DND-41 (cell line): ENCODE measurements at places on chromosomes 2 and 18.

GRCh38 chr2:85981579-85982247 lies 92.9 kb upstream of the ST3GAL5 start:
- DNase-seq: no peak

DNA sequence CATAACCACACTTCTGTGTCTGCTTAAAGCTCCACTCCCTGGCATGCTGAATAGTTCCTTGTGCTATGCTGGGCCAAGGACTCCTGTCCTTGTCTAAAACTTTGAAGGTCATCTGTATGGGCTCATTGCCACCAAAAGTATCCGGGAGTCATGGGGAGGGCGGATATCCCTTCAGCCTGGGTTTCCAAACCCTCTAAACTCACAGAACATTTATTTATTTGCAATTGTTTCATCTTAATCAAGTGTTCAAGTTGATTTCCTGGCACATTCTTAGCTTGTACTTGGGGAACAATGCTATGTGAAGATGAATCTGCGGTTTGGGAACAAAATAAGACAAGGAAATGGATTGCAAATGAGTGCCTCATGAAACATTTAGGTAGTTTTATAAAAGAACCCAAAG lies 1.8 kb downstream of the NOSTRIN start:
- DNase-seq: no peak

- DNase-seq: no peak
Observed at GRCh38 chr18:56489893-56490292, 148.5 kb downstream of the TXNL1 start.

DNA sequence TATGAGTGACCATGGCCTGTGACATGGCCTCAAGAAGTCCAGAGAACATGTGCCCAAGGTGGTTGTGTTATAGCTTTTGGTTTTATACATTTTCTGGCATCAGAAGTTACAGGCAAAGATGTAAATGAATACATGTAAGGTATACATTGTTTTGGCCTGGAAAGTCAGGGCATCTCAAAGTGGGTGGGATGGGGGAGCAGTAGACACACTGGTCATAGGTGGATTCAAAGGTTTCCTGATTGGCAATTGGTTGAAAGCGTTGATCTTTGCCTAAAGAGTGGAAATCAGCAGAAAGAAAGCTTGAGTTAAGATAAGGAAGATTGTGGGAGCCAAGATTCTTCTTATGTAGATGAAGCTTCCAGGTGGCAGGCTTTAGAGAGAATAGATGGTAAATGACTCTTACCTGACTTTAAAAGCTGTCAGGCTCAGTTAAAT lies 62.1 kb upstream of the DYNAP start:
- no peak for DNase-seq

GRCh38 chr2:8241317-8241716 lies 440.5 kb upstream of the ID2 start:
- DNase-seq: no peak

DNA sequence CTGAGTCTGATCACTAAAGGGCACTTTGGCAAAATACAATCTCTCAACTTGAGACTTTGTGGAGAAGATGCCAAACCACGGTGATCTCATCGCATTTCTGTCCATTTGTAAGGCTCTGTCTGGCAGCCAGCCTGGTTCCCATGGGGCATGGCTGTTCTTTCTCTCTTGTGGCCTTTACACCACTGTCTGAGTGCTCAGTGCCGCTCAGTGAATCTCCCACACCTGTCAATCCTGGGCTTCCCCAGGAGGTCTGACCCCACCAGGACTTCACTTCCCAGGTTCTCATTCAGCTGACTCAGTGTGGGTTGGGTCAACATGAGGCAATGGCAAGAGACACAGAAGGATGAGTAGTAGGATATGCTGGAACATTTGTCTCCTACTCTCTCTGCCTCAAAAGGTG lies 96.8 kb upstream of the TRIB2 start:
- no peak for DNase-seq

GRCh38 chr18:79523206-79523735 lies 127.5 kb downstream of the NFATC1 start:
- peak; percentile 48 for DNase-seq

- no peak for DNase-seq
Observed at GRCh38 chr2:239537633-239538356, 137.0 kb upstream of the HDAC4 start.

DNA sequence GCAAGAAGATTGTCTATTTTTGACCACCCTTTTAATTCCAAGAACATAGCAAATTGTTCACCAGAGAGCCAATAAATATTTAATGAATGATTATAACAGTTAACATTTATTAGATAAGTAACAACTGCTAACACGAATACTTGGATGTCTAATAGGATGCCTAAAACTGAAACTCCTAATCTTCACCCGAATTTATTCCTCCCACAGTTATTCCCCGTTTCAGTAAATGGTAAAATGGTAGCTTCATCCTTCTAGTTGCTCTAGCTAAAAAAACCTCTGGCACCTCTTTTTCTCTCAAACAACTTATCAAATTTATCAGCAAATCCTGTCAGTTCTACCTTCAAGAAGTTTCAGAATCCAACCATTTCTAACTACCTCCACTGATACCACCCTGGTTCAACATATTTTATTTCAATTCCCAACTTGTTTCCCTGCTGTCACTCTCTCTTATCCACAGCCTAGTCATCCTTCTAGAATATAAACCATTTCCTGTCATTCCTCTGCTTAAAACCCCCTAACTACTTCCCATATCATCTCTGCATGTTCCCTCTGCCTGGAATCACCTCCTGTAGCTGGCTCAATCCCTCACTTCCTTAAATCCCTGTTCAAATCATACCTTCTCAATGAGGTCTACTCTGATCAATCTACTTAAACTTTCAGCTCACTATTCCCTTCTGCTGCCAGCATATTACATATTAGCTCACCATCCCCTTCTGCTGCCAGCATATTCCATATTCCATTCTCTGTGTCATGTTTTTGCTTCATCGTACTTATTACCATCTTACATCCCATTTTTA lies 93.8 kb downstream of the ROCK2 start:
- no peak for DNase-seq

GRCh38 chr18:21265971-21266673 lies 24.1 kb downstream of the GREB1L start:
- no peak for DNase-seq

- DNase-seq: no peak
Observed at GRCh38 chr2:144771348-144771747, 251.4 kb upstream of the ZEB2 start.

DNA sequence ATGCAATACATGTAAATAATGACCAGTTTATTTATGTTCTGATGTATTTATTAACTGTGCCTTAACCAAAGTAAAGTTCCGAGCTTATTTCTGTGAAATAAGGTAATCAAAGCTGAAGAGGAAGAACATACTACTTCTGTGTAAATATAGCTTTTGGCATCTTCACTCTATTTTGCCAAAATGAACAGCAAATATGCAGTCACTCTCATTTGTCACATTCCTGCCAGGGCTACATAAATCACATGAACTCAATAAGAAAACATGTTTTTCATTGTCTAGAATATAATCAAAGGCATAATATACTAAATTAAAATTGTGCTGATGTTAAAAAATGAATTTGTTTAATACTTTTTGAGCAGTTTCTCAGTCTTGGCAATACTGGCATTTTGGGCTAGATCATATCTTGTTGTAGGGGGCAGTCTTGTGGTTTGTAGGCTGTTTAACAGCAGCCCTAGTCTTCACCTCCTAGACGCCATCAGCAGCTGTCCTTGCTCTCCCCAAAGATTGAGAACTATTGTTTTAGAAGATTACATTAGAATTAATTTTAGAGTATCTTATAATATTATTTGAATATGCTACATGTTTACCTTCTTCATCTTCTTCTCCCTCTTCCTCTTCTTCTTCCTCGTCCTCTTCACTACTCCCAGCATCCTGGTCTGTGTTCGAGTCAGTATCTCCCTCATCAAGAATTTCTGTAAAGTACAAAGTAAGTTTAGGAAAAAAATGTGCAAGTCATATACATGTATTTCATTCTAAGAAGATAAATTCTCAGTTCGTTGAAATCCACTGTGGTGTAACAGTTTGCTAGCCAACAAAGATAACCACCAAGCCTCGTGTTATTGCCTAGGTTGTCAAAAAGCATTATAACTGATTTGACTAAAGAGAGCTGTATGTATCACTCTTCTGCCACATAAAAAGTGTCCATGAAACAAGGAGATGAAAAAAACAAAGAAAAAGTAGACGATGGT lies 41.5 kb downstream of the CWC22 start:
- no peak for DNase-seq

GRCh38 chr2:203823173-203823572 lies 44.4 kb upstream of the CTLA4 start:
- DNase-seq: no peak

- DNase-seq: no peak
Observed at GRCh38 chr2:231286964-231287363, 88.5 kb downstream of the ARMC9 start.

GRCh38 chr18:941331-941730 lies 36.7 kb downstream of the ADCYAP1 start:
- no peak for DNase-seq

GRCh38 chr2:191901031-191901430 lies 54.1 kb upstream of the CAVIN2 start:
- DNase-seq: no peak

DNA sequence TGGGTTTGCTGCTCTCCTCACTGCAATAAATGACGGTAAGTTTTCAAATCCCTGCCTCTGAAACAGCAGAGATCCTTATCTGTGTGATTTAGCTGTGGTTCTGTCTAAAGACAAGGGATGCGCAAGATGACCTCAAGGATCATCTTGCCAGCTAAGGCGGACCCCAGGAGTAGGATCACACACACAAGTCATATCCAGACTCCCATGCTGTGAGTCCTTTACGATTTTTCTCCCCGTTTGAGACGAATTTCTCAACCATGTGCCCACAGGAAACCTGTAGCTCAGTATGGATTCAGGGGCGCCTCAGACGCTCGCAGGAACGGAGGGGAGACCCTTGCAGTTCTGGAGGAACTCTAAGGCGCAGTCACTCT lies 11.1 kb upstream of the DCTN1 start:
- no peak for DNase-seq

GRCh38 chr2:240925191-240925567 lies 19.0 kb downstream of the CROCC2 start:
- DNase-seq: no peak

GRCh38 chr2:237700512-237701032 lies 73.2 kb downstream of the LRRFIP1 start:
- DNase-seq: peak; percentile 38

DNA sequence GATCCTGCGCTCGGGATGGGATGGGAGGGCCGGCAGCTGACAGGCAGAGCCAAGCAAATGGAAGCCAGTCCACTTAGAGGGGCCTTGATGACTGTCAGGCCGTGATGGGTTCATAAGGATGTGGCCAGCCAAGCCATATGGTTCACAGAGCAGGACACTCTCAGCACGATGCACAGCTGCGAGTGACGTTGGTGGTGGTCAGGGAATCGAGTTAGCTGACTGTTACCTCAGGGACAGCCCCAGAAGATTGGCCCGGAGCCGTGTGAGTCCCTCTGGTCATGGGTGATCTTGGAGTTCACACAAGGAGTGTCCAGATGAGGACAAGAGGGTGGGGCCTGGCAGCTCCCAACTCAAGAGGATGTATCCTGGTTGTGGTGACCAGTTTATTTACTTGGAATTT lies 70.2 kb downstream of the TPGS2 start:
- DNase-seq: no peak

- DNase-seq: no peak
Observed at GRCh38 chr18:31491586-31491985, 6.4 kb upstream of the DSG2 start.

GRCh38 chr2:8458503-8459459 lies 223.1 kb upstream of the ID2 start:
- no peak for DNase-seq

GRCh38 chr2:429142-429541 lies 141.3 kb upstream of the ALKAL2 start:
- DNase-seq: no peak

GRCh38 chr2:81979086-81979485 lies 1674.5 kb upstream of the LRRTM1 start:
- DNase-seq: no peak

DNA sequence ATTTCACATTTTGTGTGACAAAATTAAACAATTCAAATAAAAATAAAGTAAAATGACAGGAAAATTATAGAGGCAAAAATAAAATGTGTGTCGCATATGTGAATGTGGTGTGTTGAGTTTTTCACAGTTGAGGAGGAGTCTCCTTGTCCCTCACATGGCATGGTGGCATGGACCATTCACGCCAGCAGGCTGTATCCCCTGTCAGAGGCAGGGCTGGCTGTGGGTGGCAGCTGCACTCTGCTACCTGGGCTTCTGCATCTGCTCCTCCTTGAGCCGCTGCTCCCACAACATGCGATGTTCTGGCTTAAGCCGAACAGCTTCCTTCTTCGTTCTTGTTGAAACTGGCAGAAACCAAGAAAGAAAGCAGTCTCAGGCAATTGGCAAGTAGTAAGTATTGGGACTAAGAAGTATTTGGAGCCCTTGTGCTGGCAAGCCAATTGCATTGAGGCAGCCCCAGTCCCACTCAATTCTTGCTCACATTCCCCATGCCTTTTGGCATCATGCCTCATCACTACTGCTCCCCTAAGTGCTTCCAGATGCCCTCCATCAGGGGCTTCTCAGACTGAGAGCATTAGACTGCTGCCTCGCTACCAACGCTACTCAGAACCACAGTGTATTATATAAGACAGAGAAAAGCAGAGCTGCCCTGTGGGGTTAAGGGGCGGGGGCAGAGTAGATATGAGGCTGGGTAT lies 177.9 kb upstream of the NABP1 start:
- DNase-seq: no peak

DNA sequence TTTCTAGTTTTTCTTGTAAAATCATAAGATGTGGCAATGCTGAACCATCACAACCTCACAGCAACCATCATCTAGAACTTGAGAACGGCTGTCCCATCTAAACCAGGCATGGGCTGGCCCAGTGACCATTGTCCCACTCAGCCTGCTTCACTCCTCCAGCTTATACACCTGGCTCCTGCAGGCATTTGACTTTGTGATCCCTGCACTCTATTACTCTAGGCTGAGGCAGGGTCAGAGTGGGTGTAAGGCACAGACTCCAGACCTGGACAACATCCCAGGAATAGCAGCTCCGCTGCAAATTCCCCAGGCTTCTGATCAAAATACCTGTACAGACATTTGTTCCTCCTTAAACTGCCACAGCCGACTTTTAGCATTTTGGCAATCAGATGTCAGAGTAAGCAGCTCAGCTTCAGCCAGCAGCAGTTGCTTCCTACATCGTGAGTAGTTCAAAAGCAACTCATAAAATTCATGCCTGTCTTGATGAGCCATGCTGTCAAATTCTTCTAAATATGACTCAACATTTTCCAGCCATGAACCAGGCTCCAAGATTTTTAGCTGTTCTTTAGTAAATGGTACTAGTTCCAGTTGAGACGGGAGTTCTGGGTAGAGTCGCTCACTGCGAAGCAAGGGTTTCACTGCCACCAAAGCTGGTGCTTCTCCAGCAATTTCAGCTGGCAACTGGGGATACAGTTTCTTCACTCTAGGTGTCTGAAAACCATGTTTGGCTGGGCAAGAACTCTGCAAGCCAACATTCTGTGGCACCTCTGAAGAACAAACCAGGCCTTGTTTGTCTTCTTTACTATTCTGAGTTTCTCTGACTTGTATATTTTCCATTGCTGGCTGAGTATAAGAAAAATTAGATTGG lies 12.8 kb downstream of the EPG5 start:
- no peak for DNase-seq

- no peak for DNase-seq
Observed at GRCh38 chr18:78199611-78200010, 780.0 kb upstream of the SALL3 start.

GRCh38 chr18:36281936-36282335 lies 15.6 kb upstream of the FHOD3 start:
- DNase-seq: no peak

GRCh38 chr2:127027715-127028114 lies 79.2 kb downstream of the BIN1 start:
- DNase-seq: no peak

GRCh38 chr2:151766437-151767153 lies 32.3 kb upstream of the NEB start:
- DNase-seq: no peak

GRCh38 chr2:69983392-69983966 lies 22.0 kb upstream of the ASPRV1 start:
- DNase-seq: no peak
